ENCODE measurements at places on chromosomes 5 and 9.

DNA sequence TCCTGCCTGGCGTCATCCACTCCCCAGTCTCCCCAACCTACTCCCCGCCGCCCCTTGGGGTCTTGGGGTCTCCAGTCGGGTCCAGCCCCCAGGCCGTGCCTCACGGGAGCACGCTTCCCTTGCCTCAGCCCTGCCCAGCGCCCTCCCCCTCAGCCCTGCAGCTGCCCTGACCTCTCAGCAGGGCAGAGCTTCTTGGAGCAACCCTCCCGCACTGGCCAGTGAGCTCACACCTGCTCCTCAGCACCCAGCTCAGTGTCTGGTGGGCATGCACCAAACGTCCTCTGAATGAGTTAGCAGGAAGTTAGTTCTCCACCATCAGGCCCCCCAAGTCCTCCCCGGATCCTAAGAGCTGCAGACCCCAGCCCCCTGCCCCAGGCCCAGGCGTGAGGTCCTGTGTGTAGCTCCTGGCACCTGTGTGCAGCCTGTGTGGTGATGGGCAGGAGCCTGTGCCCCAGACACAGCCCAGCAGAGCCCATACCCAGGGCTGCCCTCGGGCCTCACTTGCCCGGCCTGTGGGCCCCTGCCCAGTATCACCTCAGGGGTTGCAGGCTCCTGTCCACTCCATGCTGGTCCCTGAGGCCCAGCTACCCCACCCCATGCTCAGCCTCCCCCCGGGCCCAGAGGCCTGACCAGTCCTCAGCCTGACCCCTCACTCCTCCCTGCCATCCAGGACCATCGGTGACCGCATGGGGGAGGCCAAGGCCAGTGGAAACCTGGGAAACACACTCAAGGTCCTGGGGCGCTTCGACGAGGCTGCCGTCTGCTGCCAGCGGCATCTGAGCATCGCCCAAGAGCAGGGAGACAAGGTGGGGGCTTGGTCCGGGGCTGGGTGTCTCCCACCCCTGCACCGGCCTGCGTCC, 8.2 kb downstream of the GPSM1 start:
- DNase-seq: no peak

GRCh38 chr5:25334350-25334749, 689.6 kb upstream of the CDH10 start:
- DNase-seq: no peak

DNA sequence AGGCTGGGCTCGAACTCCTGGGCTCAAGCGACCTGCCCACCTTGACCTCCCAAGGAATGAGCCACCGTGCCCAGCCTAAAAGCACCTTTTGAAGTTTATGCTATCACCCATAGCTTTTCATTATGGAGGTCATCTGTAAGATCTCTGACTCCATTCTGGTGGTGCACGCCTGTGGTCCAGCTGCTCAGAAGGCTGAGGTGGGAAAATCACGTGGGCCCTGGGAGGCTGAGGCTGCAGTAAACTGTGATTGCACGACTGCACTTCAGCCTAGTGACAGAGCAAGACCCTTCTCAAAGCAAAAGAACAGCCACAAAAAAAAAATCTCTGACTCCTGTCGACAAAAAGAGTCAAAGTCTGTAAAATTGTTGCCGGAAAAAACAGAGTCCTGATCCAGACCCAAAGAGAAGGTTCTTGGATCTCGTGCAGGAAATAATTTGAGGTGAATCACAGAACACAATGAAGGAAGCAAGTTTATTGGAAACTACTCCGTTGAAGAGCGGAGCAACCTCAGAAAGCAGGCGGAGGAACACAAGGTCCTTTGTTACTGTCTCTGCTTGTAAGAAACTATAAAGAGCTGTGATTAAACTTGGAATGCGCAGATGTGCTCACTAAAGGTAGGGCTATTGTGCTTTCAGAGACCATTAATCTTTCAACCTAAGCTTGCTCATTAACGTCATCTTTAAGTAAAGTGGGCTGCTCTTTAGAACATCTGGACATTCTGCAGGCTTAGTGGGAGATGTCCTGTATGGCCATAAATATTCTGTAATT, 2.0 kb upstream of the HAUS6 start:
- no peak for DNase-seq

DNA sequence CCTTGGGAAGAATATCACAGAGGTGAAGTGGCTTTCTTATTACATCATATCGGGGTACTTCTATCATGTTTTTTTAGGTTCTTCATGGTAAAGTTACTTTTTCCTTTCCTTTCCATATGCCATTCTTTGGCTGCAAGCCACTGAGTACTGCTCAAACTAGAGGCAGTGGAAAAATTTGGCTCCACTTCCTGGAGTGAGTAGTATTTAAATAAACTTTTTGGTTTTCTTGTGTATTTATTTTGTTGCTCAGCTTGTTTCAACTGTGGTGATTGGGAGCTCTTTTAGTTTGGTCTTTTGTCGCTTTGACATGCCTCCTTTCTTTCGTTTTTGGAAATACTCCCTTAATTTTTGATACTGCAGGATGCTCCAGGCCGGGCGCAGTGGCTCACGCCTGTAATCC, 69.8 kb downstream of the WDR70 start:
- no peak for DNase-seq

DNA sequence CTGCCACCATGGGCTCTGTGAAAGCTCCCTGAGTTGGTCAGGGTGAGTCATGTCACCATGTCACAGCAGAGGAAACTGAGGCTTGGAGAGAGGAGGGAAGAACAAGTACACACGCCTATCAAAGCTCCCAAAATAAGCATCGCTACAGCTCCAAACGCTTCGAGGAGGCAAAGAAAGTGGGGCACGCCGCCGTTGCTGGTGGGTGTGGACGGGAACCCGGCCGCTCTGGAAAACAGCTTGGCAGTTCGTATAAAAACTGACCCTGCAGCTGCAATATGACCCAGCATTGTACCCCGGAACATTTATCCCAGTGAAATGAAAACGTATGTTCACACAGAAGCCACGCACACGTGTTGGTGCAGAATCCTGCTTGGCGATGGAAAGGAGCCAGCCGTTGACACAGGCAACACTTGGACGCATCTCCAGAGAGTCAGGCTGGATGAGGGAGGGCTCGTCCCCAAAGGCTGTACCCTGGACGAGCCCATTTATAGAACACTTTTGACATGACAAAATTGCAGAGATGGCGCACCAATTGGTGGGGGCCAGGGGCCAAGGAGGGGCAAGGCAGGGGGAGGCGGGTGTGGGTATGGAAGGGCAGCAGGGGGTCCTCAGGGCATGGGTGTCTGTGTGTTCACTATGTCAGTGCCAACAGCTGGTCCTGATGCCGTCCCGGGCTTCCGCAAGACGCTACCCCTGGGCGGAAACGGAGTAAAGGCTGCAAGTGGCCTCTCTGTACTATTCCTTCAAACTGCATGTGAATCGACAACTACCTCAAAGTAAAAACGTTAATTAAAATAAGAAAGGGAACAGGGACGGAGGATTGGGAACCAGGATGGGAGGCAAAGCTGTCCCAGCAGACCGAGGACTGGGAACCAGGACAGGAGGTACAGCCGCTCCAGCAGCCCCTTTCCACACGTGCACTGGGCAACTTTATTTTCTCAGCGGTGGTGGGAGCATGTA, 173.0 kb downstream of the OLFM1 start:
- no peak for DNase-seq

- no peak for DNase-seq
Measured at GRCh38 chr9:76415154-76415553, 20.9 kb upstream of the RFK start.

DNA sequence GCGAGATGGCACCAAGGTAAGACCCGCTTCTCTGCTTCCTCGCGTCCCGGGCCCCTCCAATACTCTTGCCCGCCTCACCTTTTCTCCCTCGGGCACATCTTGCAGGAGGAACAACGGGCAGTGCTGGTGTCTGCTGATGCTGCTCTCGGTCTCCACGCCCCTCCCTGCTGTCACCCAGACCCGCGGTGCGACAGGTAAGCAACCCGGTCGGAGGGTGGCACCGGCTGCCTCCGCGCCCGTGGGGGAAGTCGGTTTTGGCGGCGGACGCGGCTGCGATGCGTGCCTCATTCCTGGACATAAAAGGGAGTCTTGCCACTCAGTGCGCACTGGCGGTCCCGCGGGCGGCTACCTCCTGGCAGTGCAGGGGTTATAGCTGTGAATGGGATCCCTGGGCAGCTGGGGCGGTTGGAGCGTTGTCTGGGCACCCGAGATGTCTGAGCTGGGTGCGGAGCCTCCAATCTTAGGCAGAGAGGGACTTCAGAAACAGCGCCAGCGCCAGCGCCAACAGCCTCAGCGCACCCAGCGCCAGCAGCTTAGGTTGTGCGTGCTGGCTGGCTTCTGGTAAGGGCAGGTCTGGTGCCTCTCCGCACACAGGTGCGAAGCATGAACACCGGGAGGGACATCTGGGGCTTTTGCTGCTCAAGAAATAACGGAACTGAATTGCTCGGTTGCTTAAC, 488 bp downstream of the COL15A1 start:
- peak; percentile 8 for DNase-seq

DNA sequence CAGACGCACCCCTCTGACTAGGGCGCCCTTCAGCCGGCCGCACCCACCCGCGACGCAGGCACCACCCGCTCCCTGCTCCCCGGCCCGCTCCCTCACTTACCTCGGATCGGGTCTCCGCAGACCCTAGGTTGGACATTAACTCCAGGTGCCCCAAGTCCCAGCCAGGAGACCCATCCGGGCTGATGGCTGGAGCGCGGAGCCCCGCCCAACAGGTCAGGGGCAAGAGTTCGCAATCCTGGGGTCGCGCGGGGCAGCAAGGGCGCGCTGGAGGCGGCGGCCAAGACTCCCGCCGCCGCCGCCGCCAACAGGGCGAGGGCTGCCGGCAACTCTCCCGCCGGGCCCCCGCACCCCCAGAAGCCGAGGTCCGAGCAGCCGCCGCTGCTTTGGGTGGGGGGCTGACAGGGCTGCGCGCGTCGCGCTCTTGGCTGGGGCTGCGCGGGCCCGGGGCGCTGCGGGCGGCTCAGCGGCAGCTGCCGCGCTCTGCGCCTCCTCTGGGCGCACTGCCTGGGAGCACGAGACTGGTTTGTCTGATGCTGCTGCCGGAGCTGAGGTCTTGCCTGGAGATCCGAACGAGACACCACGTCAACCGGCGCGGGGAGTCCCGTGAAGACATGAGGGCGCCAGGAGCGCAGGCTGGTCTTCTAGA, at the start of gene GDNF:
Gene GDNF (minus strand): TSS at position 635 of the 646 bp plus-strand sequence. CDS start 5,245 bp downstream, outside the sequence.
- DNase-seq: no peak

DNA sequence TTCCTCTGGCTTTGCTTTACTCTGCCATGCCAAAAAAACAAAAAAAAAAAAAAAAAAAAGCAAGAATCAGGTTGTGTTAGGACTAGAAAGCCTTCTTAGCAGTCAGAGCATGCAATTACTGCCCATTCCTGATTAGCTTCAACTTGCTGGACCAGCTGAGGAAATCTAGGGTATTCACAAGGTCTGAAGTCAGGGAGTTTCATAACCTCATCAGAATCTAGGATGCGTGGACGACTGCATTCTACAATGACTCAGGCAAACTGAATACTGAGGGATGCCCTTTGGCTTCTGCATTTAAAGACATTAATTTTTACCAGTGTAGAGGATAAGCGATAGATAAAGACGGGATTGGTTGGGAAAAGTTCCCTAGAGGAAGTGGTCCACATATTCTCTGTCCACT, 39.2 kb upstream of the SHOC1 start:
- no peak for DNase-seq

Measured in activated CD4-positive, alpha-beta T cell treated with anti-CD3 and anti-CD28 coated beads, Interleukin-2, amount 50 U/mL, for 48 hours (primary cell).